ENCODE measurements at places on chromosomes 3 and 15. TPM values are rescaled to one million over a fixed set of nuclear protein-coding genes. Genes with fewer than 3 reads are reported as not detected.
A peak's percentile ranks its signal among the peaks of the same experiment; 100 is the strongest.

GRCh38 chr3:9750556-9751411 is 1.0 kb downstream of the OGG1 start:
- no peak for DNase-seq

DNA sequence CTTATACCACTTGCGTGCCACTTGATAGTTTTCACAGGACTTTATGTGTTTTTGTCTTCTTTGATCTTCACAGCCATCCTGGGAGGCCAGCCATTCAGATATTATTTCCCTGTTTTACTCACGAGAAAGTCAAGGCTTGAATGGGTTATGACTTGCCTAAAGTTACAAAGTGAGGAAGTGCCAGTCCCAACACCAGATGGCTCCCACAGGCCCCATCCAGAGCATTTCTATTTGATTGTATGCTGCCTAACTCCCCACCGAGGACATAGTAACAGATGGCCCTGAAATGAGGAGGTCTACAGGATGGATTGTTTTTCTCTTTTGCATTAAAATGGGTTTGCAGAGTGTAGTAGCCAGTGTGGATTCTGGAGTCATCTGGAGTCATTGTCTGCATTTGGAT is 74.5 kb downstream of the SPTSSB start:
- DNase-seq = no peak

Gene MYRIP
- total RNA-seq = 2.9 TPM

Gene CEMIP
- 4.7 TPM for total RNA-seq

Gene MCF2L2
- total RNA-seq = not detected

GRCh38 chr3:15649858-15650257 is 48.3 kb downstream of the BTD start:
- DNase-seq = no peak

DNA sequence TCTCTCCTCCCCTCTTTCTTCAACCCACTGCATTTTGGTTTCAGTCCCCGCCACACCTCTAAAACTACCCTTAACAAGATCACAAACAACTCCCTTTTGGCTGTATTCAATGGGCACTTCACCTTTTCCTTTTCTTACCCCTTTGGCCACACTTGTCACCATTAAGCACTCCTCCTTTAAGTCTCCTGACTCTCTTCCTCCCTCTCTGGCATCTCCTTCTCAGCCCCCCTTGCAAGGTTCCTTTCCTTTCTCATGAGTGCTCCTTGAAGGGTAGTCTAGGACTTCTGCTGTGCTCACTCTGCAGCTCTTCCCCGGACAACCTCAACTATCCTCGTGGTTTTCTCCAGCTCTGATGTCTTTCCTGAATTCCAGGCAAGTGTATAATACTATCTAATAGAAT is 103.7 kb downstream of the RPL22L1 start:
- DNase-seq = no peak

Gene NMB
- total RNA-seq = 0.88 TPM

DNA sequence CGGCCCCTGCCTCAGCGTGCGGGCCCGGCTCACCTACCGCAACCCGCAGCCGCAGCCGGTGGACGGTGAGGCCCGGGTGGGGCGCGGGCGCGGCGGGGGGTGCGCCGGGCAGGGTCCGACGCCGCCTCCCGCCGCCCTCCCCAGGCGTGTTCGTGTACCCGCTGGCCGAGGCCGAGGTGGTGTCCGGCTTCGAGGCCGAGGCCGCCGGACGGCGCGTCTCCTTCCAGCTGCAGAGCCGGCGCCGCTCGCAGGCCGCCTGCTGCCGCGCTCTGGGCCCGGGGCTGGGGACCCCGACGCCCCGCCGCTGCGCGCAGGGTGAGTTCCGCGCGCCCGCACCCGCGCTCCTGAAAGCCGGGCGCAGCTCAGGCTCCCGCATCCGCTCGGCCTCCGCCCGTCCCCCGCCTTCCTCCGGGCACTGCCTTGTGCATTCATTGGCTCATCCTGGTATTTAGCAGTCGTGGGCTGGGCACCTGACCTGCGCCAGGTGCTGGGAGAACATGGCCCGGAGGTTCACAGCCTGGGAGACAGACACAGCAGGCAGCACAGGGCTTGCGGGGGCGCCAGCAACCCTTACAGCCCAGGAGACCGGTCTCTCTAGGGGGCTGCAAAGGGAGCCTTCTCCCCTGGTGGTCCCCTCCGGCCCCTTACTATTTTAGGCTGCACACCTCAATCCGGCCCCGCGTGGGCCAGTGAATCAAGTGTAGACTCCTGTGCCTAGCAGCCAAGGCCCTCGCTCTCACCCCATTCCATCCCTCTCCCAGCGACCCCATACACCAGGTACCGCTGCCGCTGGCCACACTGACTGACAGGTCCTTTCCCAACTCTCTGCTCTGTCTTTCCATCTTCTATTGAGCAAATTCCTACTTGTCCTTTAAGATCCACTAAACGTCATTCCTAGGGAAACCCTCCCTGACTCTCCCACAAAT is 1.5 kb downstream of the VWA5B2 start:
- DNase-seq = no peak

GRCh38 chr3:31431321-31431720 is 101.4 kb upstream of the STT3B start:
- no peak for DNase-seq

DNA sequence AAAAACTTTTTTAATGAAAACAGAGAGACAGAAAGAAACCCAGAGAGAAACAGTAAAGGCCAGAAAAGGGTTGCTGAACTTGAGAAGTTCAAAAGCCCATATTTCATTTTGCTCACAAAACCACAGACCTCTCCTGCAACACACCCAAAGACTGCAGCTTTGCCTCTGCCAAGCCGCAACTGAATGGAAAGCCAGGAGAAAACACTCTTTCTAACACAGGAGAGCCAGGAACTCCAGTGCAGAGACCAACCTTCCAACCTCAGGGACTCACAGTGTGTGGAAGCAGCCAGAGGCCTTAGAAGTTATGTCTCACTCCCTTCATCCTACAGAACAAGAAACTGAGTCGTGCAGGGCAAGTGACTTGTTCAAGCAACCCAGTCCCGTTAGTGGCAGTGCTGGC is 163.1 kb upstream of the HES1 start:
- DNase-seq = peak; percentile 45

DNA sequence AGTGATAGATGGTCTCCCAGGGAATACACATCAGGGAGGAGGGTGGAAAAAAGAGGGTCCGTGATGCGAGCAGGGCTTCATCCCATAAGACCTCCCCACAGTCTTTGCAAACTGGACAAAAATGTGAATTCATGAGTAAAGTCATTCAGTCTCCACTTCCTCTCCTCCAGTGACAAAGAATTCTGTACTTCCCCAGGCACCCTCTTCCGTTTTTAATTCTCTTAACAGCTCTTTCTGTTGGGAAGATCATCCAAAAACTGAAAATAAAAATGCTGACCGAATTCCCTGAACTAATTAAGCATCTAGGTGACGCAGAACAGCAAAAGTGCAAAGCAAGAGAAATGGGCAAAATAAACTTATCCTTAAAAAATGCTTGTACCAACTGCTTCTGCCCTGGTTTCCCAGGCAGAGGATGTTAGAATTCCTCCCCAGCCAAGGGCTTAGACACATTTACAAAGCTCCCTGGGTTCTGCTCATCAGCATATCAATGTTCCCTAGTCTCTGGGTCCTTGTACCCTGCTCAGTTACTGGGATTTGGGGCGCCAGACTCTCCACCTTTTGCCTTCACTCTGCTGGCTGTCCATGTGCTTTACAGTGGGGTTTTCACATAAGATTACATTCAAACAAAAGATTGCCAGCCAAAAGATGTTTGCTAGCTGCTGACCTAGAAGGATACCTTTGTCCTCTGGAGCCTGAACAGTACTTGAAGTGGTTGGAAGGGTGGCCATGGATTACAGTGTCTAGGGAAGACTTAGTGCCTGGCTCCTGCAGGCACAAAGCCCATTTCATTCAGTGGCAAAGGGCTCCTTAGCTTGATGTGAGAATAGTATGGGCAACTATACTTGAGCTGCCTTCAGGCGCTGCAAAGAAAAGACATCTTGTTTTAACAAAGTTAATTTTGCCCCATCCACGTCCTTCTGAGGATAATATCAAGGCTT is 69.4 kb downstream of the ARNT2 start:
- no peak for DNase-seq

Gene VIPR1
- total RNA-seq = 110 TPM

DNA sequence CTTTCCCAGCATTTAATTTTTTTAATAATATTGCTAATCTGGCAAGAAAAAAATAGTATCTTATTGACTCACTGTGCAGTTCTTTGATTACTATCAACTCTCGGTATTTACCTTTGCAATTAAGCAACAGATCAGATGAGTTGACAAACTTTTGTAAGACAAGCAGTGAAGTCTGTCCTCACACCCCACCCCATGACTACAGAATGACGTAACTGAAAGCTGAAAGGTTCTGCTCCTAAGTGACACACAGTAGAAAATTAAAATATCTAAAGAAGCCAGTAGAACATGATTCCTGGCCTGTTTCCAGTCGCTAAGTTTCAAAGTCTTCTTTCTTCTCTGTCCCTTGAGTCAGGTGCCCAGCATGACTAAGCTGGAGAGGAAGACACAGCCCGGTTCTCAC is 135.5 kb downstream of the STT3B start:
- DNase-seq = peak; percentile 26

GRCh38 chr3:15823092-15823491 is 25.3 kb upstream of the ANKRD28 start:
- DNase-seq = no peak

- DNase-seq = no peak
Observed at GRCh38 chr15:40468898-40469331, 1.9 kb upstream of the CHST14 start.

DNA sequence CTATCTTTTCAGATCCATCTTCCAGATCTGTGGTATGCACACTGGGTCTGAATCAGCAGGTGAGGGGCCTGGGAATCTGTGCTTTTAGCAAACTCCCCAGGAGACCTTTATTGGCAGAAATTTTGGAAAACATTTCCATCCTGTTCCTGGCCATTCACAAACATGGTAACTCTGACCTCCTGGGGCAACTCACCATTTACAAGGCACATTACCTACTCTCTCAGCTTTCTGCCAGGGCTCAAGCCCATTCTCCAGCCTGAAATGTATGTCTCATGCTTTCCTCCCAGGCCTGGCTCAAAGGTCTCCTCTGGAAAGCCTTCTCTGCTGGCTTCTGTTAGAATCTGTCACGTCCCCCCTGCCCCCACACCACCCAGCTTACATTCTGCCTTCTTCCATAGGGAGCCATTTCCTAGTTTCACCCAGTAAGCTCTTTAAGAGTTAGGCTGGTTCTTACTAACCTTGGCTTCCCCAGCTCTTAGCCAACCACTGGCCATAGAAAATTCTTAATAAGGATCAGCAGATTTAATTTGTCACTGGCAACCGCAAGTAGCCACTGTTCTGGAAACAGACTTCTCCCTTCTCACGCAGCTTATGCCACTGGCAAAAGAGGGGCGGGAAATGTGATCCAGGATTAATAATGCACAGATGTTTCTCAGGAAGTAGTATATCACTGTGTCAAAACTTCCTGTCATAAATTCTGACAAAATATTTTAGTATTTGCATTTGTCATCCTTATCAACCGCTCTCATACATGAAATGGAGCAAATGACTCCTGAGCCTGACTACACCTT is 55.0 kb downstream of the RORA start:
- DNase-seq = no peak

Gene P2RY14
- total RNA-seq = 3.2 TPM

- DNase-seq = peak; percentile 32
Observed at GRCh38 chr3:151345859-151346258, 16.5 kb upstream of the P2RY13 start.

DNA sequence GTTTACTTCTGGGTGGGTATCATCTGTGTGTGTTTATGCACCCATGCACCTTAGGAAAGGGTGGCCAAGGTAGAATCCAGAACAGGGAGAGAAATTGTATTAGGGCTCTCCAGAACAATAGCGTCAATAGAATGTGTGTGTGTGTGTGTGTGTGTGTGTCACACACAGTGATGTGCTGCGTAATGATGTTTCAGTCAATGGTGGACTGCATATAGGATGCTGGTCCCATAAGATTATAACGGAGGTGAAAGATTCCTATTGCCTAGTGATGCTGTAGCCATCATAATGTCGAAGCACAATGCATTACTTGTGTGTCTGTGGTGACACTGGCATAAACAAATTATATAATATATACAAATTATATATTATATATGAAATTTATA is 69.3 kb upstream of the PRR23C start:
- DNase-seq = no peak

Gene PLA2G4F
- total RNA-seq = 174 TPM

Gene GRAMD1C
- 23.0 TPM for total RNA-seq

DNA sequence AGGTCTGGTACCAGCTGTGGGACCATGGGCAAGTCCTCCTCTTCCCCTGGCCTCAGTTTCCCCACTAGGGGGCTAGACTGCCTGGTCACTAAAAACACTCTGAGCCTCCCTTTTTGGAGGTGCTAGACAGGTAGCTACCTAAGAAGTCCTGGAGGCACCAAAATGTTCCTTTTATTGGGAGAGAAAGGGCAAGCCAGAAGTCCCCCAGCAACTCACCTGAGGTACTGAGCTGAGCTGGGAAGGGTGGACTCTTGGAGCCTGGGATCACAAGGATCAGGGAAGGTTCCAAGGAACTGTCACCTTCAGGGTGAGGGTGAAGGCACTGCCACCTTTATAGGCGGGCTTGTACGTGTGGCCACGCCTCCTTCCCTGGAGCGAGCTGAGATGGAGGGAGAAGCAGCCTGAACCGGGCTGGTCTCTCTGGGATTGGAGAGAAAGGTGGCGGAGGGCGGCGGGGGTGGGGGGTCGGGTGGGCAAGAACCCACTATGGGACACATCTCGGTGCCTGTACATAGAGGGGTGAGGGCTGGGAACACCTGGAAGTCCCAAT is at the start of gene CYP1A1:
TSS of gene CYP1A1 (minus strand) at position 304 of the 550 bp plus-strand sequence. CDS start 2,431 bp downstream, outside the sequence.
- no peak for DNase-seq

Gene BSN
- total RNA-seq = 0.36 TPM

DNA sequence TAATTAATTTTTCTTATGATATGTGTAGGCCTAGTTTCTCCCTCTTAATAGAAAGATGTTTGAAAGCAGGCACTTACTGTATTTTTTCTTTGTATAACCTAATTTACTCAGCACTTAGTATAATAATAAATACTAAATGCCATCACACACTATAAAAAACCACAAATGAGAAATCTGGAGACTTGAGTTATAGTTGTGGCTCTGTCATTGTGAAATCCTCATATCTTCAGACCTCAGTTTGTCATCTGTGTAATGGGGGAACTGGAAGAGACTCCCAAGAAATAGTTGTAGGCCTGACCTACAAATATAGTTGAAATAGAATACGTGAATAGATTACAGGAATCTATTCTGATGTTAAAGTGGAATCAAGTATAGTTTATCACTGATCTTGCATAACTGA is 287.6 kb upstream of the DPH6 start:
- no peak for DNase-seq

Gene FMN1
- total RNA-seq = 21.3 TPM

DNA sequence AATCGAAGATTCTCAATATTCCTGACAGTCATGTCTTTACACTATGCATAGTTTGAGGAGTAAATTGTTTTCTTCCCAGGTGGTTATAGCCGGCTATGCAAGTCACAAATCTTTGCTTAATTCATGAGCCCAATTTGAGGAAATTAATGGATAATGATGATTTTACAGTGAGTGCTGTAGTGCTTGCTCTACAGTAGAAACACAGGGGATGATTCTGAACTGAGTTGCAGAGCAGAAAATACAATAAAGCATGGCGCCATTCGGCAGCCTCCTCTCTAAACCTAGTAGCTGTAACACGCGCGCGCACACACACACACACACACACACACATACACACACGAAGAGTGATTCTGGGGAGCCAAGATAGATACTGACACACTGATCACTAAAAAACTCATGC is 181.7 kb upstream of the DPH6 start:
- no peak for DNase-seq

Gene TAGLN3
- 0.68 TPM for total RNA-seq

Gene ZNF639
- 19.5 TPM for total RNA-seq

Gene SH2D7
- not detected for total RNA-seq

GRCh38 chr15:33535135-33535534 is 224.4 kb downstream of the RYR3 start:
- no peak for DNase-seq

All from lower leg skin (tissue), 4 donors.